ENCODE measurements at places on chromosomes 13 and 19.

- peak; percentile 76 for DNase-seq
These were observed at the start of gene GEMIN7 for GRCh38 chr19:45079063-45079910. GEMIN7 (plus strand) TSS chr19:45079260; CDS start chr19:45090115, 10,855 bp downstream.

- no peak for DNase-seq
These were observed 156.5 kb upstream of the TSC22D1 start for GRCh38 chr13:44732503-44733098.

GRCh38 chr13:111852725-111853518 is 214.0 kb upstream of the SOX1 start:
- DNase-seq, result no peak

GRCh38 chr19:58555920-58556621 is 1.2 kb upstream of the CHMP2A start:
- DNase-seq, result no peak

DNA sequence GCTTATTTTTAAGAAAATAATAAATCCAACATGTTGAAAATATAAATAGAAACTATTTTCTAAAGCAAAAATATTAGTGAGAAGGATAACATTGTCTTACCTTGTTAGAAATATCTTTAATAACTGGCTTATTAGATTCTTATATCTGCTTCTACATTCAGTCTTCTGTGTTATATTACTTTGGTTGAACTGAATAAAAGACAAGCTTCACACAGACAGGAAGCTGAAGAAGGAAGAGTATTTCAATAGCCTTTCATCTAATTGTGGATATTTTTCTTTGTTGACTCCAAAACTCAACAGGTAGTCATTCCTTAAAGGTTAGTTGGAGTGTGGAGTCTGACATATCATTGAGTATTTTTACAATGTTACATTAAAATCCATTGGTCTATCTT is 10.9 kb downstream of the SETDB2 start:
- DNase-seq, result no peak

Data from activated T-helper 1 cell treated with anti-CD3 and anti-CD28 coated beads, Interleukin-12 subunit alpha, Interleukin-12 subunit beta, Interleukin-2, Interleukin-4 antibody, amounts not matched to agents 30 ng/mL and 10 ng/mL and 1 ng/mL, durations not matched to agents 14 hours and 24 hours and 36 hours (primary cell).